ENCODE measurements at places on chromosomes 7 and 10. TPM values are rescaled to one million over a fixed set of nuclear protein-coding genes. Genes with fewer than 3 reads are reported as not detected.

- no peaks in the 10 kb centered on the region for H3K27me3 ChIP-seq
- peaks cover 45% of the 10 kb centered on the region for H3K36me3 ChIP-seq
- H3K27ac ChIP-seq, result no peak overlapping the region
- DNase-seq, result no peak
Observed at GRCh38 chr7:116902867-116903266, 40.5 kb downstream of the CAPZA2 start.

DNA sequence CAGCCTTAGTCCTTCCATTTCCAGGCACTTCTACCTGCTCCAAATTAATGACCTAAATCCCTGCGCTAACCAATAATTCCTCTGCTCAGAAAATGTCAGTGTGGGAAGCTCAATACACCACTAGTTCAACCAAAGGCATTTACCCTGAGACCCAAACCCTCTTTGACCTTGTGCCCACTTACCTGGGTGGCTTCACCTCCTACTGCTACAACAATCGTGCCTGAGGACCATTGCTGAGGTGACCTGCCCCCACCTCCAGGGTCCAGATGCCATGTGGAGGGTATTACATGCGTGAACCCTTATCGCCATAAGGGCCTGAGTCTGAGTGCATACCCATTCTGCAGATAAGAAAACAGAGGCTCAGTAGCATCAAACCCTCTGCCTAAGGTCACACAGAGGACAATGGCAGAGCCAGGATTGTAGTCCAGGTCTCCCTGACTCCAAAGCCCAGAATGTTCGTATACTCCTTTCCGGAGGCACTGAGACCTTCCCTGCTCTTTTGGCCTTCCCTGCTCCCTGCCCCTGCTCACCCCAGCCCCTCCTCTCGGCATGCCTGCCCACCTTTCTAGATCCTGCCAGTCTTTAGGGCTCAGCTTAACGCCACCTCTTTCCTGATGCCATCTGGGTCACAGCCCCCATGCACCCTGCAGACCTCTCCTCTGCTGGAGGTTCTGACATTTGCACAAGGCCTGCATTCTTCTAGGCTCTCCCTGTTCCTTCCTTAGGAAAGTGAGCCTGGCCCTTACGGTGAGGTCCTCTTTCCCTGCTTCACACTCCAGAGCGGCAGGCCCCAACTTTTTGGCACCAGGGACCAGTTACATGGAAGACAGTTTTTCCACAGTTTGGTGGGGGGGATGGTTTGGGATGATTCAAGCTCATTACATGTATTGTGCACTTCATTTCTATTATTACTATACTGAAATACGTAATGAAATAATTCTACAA, 94.9 kb downstream of the CHST15 start:
- H3K4me1 ChIP-seq, result peaks cover 18% of the 10 kb centered on the region
- H3K4me3 ChIP-seq, result no peak overlapping the region
- H3K36me3 ChIP-seq, result peaks cover 7% of the 10 kb centered on the region
- peaks cover 21% of the 10 kb centered on the region for H3K27me3 ChIP-seq
- peak overlapping the region; percentile 76 for H3K27ac ChIP-seq
- no peak for DNase-seq

- no peak overlapping the region for H3K27ac ChIP-seq
- no peaks in the 10 kb centered on the region for H3K4me1 ChIP-seq
- H3K4me3 ChIP-seq, result no peak overlapping the region
- no peak for DNase-seq
- H3K36me3 ChIP-seq, result no peaks in the 10 kb centered on the region
Observed at GRCh38 chr7:107109955-107110354, 58.8 kb upstream of the HBP1 start.

- H3K27me3 ChIP-seq, result peaks cover 27% of the 10 kb centered on the region
- no peak overlapping the region for H3K27ac ChIP-seq
- DNase-seq, result no peak
- H3K4me1 ChIP-seq, result no peaks in the 10 kb centered on the region
- H3K36me3 ChIP-seq, result no peaks in the 10 kb centered on the region
Observed at GRCh38 chr7:104794154-104794553, 219.9 kb upstream of the KMT2E start.

FAM25G gene
- total RNA-seq, result not detected

DNA sequence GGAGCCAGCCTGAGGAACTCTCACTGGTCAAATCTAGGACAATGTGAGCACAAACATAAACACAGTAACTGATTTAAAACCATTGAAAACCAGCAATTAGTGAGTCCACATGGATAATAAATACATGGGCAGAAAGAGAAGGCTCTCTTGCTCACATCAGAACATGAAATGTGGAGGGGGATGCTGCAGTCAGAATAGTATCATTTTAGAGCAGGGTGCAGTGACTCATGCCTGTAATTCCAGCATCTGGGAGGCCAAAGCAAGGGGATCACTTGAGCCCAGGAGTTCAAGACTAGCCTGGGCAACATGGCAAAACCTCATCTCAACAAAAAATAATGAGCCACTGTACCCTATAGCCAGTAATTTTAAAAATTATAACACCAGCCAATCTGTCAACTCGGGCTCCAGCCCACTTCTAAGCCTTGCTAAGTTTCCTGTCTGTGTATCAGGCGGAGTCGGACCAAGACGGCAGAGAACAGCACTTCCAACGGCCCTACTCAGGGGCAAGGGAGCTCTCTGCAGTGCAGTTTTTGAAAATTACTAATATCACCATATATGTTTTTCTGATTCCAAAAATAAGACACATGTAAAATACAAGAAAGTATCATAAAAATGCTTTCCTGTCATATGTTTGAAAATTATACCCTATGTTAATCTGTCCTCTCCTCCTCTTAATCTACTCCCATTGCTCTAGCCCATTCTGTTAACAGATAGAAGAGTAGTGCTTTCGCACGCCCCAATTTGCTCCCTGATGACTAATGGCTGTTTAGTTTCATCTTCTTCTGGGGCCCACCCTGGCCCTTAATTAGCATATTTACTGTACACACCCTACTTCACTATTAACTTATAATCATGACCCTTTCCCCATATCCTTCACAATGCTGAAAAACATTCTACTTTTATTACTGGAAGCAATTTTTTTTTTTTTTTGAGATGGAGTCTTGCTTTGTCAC, 17.1 kb downstream of the URGCP start:
- H3K4me3 ChIP-seq, result no peak overlapping the region
- H3K36me3 ChIP-seq, result peaks cover 3% of the 10 kb centered on the region
- peaks cover 12% of the 10 kb centered on the region for H3K4me1 ChIP-seq

TMEM229A gene
- total RNA-seq, result 0.33 TPM

Data from type B pancreatic cell (in vitro differentiated cells).